Neuronal stem cell (in vitro differentiated cells): ENCODE measurements at places on chromosomes 1 and 21.

- DNase-seq, result no peak
These were observed 12.2 kb downstream of the CDC42BPA start for GRCh38 chr1:227305894-227306626.

- no peak for DNase-seq
These were observed 850.2 kb upstream of the ADAMTS5 start for GRCh38 chr21:27817074-27817473.

DNA sequence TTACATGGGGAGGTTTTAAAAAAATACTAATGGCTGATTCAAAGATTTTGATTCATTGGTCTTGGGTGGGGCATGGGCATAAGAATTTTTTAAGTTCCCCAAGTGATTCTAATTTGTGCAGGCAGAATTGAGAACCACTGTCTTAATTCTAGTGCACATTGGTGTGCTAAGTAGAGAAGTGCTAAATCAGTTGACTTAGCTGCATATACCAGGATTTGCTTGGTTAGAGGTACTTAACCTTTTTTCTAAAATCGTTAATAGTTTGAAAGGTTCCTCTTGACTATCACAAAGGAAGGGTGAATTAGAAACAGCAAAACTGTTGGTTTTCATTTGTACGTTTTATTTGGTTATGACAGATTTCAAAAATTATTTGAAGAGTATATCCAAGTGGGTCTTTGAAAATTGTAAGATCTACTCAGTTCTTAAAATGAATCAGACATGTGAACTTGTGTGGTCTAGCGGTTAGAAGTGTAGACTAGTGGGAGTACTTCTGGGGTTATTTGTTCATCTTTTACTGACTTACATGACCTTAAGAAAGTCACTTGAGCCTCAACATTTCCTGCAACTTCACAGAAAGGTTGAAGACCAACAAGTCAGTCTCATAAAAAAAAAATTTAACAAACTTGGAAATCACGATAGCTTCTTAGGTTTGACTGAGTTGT lies 66.7 kb downstream of the RPAP2 start:
- DNase-seq, result no peak

GRCh38 chr1:243594455-243594854 lies 255.6 kb downstream of the AKT3 start:
- no peak for DNase-seq

GRCh38 chr1:63774617-63775417 lies 1.0 kb downstream of the ROR1 start:
- DNase-seq, result peak; percentile 62

DNA sequence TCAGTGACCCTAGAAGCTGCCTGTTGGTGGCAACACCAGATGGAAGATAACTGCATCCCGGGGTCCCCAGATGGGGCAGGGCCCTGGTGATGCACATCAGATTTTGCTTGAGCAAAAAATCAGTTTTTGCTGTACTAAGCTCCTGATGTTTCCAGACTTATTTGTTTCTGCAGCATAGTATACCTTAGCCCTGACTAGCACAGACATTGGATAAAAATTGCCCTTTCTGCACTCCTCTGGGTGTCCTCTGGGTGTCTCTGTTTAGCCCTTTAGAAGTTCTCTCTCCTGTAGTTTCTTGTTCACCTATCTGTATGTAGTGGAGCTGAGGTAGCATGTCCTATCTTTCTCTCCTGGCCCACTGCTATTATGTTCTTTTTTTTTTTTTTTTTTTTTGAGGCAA lies 30.3 kb upstream of the PLA2G2C start:
- no peak for DNase-seq
